HFF-Myc (cell line): ENCODE measurements at places on chromosomes 7 and 10.
A peak's percentile ranks its signal among the peaks of the same experiment; 100 is the strongest.

- no peak for DNase-seq
Observed at GRCh38 chr10:95832216-95833041, 75.3 kb upstream of the CC2D2B start.

DNA sequence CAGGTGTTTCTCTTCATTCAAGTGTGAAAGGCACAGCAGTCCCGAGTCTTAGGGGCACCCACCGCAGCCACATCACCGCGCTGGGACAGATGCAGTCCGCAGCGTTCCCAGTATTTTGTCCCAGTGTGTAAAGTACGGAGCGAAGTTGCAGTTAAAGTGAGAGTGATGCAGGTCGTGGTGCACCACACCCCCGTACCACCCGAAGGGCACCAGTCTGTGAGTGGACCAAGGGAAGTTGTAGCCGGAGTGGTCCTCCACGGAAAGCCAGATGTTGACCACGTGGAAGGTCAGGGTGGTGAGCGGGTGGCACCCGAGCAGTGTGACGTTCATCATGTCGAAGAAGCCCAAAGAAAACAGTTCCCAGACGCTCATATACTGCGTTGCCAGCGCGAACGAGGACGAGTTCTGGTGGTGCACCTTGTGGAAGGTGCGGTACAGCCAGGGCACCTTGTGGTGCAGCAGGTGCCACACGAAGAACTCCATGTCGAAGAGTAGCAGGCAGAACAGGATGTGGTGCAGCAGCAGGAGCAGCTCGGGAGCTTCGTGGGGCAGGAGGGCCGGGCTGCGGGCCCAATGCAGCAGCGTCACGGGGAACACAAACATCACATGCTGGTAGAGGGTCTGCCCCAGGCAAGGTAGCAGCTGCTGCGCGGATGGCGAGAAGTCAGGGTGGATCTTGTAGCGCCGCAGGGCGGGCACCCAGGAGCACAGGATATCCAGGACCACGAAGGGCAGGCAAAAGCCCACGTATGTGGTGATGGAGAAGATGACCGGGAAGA lies 526 bp downstream of the CH25H start:
- no peak for DNase-seq

DNA sequence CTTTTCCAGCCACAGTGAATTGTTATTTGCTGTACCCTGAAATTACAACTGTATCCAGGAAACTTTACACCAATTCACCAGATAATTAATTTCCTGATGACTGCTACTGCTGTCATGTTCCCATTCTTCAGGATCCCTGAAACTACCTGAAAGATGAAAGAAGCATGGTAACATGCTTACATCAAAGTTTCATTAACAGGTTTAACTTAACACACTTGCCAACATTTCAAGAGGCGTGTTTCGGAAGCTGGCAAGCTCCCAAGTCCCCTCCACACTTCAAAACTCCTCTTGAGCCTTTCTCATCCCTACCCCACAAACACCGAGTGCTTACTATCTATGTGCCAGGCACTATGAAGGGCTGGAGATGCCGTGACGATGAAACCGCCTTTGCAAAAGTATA lies 88.6 kb downstream of the MPP7 start:
- DNase-seq = no peak

- no peak for DNase-seq
Observed at GRCh38 chr7:5635461-5636445, 145.7 kb downstream of the RNF216 start.

- peak; percentile 29 for DNase-seq
Observed at GRCh38 chr7:151940048-151940811, 16.0 kb upstream of the GALNTL5 start.

DNA sequence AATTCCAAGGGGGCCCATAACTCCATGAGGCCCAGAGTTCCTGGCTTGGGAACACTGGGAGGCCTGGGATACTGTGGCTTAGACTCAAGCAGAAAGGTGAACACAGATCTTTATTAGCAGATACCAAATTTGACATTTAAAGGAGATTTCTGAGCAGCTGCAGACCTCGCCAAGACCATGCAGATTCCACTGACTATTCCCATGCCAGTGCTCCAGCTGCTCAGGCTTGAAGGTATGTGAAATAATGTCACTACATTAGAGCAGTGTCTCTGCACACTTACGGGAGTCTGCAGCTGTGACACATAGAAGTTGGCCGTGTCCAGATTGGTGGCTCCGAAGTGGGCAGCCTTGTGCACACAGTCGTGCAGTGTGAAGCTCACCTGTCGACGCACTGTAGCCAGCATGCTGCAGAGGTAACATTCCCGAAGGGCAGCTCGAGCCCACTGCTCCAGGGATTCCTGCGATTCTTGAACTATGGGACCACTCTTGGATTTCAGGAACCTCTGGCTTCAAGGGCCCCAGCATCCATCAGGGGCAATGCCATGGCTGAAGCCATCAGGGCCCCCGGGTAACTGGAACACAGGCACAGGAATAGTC lies 46.1 kb downstream of the SEPTIN7 start:
- no peak for DNase-seq

- no peak for DNase-seq
Observed at GRCh38 chr10:81957976-81958375, 83.0 kb downstream of the NRG3 start.

DNA sequence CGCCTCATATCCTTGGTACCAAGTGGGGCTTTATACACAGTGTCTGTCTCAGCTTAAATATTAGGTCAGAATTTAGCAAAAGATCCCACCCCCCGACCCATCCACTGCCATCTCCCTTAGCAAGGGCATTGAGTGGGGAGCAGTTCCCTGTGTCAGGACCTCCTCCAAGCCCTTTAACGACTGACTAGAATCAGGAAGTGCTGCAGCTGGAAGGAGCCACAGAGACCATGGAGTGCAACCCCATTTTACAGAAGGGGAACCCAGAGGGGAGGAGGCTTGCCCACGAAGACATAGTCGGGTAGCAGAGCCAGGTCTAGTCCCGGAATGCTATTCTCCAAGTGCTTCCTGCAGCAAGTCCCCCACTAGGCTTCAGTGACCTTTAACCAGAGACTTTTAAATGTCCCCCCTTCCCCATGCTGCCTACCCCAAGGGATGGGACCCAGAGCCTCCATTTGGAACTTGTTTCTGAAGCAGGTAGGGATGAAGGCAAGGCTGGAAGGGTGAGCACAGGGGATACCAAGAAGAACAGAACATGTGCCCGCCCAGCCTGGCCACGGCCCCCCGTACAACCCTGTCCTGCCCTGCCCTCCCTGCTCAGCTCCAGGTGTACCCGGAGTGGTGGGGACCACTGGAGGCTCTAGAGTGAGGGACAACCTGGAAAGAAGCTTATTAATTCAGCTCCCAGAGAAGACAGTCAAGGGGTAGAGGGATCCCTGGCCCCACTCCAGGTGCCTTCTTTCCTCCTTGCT lies 41.3 kb downstream of the C10orf105 start:
- no peak for DNase-seq

DNA sequence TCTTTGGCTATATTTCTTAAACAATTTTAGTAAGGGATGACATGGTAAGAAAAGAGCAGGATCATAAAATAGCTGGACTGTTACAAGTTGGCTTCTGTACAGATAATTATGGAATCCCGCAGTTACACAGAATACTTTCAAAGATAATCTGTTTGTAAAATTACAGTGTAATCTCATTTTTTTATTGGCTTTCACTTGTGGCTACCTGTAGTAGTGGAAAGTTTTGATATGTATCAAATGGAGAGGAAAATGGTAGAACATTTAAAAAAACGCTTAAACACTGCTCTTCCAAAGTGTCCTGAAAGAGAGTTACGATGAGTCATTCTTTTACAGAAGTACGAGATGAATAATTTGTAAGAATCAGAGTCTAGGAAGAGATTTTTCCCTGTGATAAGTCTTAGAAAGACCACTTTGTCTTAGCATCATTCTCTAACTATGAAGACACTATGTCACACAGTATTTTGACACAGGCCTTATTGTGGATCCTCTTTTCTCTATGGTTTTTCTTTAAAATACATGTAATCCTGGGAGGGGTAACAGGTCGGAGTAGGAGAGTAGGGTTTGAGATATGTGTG lies 215.0 kb upstream of the DKK1 start:
- DNase-seq = no peak

GRCh38 chr10:92662848-92663247 lies 26.9 kb upstream of the HHEX start:
- no peak for DNase-seq

GRCh38 chr10:132669208-132669861 lies 116.6 kb downstream of the NKX6-2 start:
- no peak for DNase-seq

DNA sequence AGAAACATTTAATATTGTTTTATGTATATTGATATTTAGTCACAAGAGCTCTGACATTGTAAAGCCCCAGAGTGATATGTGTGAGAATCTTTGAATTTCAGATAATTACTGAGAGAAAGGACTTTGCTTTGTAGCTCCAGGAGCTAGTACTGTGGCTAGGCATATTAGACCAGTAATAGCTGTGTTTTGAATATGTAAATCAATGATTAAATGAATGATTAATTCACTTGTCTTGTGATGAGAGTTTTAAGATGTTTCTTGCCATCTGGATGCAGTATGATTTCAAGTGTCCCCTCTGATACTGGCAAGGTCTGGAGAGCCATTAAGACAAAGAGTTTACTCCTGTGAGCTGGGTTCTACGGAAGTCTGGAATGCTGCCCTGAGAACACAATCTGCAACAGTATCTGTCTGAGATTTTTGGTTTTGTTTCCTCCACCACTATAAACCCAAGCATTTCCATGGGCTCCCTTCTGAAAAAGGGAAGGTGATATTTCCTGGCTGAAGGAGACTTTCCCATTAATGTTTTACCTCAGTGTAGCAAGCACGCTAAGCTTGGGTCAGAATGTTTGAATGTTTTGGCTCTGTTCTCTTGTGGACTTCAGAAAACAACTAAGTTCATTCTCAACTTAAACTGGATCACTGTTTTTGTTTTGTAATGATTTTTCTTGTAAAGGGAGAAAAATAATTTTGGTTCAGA lies 61.3 kb upstream of the BICC1 start:
- DNase-seq = no peak

GRCh38 chr7:74138334-74138867 lies 35.8 kb upstream of the EIF4H start:
- DNase-seq = no peak

DNA sequence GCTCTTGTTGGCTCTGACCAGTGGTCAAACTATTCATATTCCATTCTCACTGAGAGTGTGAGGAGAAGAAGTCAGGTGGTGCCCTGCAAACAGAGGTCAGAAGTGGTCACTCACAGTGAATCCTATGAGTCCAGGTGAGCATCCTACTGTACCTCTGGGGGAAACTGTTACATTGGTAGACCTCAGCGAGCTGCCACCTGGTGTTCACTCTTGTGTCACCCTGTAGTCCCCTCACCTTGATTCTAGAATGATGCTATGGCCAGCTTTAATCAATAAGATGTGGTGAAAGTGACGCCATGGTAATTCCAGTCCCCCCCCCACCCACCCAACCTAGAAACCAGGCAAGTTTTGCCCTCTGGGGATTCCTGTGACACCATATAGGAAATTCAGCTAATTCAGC lies 1.2 kb upstream of the AMPH start:
- no peak for DNase-seq

- DNase-seq = no peak
Observed at GRCh38 chr10:127410030-127410429, 139.1 kb upstream of the NPS start.

GRCh38 chr7:140631602-140632001 lies 9.0 kb downstream of the DENND2A start:
- DNase-seq = no peak

DNA sequence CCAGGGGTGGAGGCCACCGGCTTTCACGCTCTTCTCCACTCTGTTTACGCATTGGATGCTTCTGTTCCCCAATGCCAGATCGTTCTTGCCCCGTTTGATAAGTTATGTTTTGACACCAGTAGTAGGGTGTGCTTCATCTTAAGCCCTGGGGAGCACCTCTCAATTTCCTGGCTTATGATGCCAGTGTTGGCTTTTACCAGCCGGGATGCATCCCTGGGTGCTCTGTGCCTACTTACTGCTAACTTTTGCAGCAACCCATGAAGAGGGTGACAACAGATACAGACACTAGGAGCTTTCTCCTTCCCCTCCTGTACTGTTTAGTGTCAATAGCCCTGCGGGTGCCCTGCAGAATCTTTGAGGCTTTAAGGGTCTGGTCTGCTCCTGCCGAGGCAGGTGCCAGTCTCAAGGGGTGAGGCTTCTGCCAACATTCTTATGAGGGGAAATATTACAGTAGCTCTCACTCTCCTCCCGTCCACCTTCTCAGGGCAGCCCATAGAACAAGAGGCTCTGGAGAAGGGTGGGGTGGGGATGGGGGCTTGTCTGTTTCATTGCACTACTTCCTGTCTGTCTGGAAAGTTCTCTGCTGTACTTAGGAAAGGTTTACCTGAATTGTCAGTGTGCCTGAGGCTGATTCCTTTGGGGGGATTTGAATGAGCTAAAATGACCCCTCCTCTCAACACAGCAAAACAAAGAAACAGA lies 23.3 kb downstream of the ADCY1 start:
- DNase-seq = no peak

GRCh38 chr10:59102394-59102793 lies 74.0 kb upstream of the PHYHIPL start:
- DNase-seq = no peak

GRCh38 chr10:17488848-17489247 lies 34.5 kb upstream of the ST8SIA6 start:
- no peak for DNase-seq

- DNase-seq = no peak
Observed at GRCh38 chr7:52168085-52168484, 851.5 kb upstream of the COBL start.

DNA sequence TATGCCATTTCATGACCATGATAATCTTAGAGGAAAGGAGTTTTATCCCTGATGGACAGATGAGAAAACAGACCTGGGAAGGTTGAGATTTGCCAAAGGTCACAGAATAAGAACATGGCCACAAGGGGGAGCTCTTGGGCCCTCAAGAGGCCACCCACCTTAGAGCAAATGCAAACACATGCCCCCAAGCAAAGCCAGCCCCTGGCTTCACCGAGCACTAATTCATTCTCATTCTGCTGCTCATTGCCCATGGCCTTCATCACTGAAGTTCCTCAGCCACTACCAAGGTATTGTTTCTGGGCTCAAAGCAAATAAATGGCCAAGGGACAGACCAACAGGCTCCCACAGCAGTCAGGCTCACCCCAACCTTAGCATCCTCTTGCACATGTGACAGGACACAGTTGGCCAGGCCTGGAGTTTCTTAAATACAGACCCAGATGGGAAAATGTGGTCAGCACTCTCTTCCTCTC lies 44.2 kb downstream of the PDLIM1 start:
- DNase-seq = peak; percentile 56

GRCh38 chr7:137789215-137789882 lies 57.4 kb downstream of the DGKI start:
- DNase-seq = no peak
